ENCODE measurements at places on chromosomes 2 and 18.
A peak's percentile ranks its signal among the peaks of the same experiment; 100 is the strongest.

GRCh38 chr18:12327510-12328178 lies 19.6 kb downstream of the TUBB6 start:
- DNase-seq = peak; percentile 22

DNA sequence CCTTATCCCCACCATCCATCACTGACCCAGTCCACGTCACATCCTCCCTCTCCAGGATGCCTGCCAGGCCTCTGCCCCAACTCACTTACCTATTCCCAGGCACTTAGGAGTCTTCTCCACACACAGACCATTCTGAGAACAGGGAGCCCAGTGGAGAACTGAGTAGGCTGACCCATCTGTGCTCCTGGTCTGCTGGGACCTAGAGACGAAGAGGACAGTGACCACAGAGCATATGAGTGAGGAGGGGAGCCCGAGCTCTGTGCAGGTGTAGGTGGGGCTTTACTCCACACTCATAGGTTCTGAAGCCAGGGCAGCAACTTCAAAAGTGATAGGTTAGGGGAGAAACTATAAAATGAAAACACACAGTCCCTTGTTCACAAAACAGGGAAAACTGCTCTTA lies 130.0 kb downstream of the NDUFA10 start:
- no peak for DNase-seq

GRCh38 chr2:54903736-54904554 lies 146.3 kb downstream of the RTN4 start:
- DNase-seq = no peak

DNA sequence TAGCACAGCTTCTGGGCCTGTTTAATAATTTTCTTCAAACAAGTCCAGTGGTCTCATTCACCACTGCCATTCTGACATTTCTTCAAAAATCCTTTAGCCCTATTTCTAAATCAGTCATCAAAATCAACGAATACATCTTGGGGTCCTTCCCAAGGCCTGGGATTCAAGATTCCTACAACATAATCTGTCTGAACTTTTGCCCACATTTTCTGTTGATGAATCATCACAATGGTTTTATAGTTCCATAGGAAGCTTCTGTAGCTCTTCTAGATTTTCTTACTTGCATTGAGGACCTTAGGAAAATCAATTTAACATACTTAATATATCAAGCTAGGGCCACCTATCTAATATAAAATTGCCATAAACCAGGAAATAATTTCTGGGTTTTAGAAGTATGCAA lies 811.8 kb upstream of the ACVR2A start:
- no peak for DNase-seq

- no peak for DNase-seq
Measured at GRCh38 chr18:67496469-67496868, 20.1 kb downstream of the DSEL start.

- no peak for DNase-seq
Measured at GRCh38 chr18:57839942-57840381, 36.8 kb upstream of the ATP8B1 start.

- DNase-seq = peak; percentile 80
Measured at GRCh38 chr2:23600346-23600745, 215.4 kb downstream of the KLHL29 start.

DNA sequence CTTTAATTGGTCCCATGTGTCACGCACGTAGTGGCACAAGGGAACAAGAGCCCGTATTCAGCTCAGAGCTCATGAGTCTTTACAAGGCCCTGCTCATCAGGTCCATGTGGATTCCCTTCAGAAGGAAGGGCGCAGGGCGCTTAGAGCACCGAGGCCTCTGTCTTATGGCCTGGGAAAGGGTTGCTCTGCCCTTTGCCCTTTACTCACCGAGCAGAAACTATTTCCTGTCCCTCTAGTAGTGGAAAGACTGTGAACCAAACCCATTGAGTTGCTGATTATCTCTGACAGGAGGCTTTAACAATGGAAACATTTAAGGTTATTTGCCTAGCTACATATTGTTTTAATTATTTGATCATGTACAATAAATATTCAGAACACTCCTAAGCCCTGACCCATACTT lies 102.0 kb upstream of the ACAA2 start:
- DNase-seq = no peak

GRCh38 chr2:238102865-238103264 lies 2.7 kb downstream of the ESPNL start:
- DNase-seq = no peak

GRCh38 chr2:126986631-126987187 lies 88.0 kb downstream of the TEX51 start:
- no peak for DNase-seq

GRCh38 chr2:167335541-167335992 lies 447.3 kb downstream of the XIRP2 start:
- no peak for DNase-seq

DNA sequence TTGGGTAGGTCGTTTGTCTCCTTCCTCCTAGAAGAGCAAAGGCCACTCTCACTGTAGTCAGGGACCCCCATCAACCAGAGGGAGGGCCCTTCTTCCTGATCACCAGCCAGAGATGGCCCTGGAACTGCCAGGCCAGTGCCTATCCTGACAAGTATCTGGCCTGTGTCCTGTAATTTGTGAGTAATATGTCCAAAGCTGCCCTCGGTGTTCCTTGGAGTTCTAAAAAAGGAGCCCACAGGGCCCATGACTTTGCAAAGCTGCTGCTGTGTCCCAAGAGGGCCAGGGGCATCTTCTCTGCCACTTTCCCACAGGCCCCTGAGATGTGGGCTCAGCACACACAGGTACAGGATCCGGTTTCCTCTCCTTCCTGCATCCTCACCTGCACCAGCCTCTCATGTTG lies 212.4 kb downstream of the SEPTIN10 start:
- no peak for DNase-seq

DNA sequence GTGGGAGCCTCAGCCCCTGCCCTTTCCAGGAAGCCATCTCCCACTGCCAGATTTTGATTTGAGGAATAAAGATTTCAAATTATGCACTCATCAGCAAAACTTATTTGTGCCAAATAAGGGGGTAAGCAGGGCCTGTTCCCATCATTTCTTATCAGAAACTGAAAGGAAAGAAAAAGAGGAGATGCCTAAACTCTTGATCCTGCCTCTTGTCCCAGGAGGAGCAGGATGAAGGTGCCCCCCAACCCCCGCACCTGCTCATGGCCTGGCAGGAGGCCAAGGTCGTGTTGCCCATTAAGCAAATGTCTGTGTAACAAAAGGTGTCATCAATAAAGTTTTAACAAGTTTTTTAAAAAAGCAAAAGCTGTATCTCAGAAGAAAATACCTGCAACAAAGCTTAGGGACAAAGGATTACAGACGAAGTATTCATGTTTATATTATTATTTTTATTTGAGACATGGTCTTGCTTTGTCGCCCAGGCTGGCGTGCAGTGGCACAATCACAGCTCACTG lies 80.0 kb downstream of the INPP5D start:
- DNase-seq = no peak

- DNase-seq = no peak
Measured at GRCh38 chr2:85143463-85144082, 10.4 kb downstream of the TCF7L1 start.

DNA sequence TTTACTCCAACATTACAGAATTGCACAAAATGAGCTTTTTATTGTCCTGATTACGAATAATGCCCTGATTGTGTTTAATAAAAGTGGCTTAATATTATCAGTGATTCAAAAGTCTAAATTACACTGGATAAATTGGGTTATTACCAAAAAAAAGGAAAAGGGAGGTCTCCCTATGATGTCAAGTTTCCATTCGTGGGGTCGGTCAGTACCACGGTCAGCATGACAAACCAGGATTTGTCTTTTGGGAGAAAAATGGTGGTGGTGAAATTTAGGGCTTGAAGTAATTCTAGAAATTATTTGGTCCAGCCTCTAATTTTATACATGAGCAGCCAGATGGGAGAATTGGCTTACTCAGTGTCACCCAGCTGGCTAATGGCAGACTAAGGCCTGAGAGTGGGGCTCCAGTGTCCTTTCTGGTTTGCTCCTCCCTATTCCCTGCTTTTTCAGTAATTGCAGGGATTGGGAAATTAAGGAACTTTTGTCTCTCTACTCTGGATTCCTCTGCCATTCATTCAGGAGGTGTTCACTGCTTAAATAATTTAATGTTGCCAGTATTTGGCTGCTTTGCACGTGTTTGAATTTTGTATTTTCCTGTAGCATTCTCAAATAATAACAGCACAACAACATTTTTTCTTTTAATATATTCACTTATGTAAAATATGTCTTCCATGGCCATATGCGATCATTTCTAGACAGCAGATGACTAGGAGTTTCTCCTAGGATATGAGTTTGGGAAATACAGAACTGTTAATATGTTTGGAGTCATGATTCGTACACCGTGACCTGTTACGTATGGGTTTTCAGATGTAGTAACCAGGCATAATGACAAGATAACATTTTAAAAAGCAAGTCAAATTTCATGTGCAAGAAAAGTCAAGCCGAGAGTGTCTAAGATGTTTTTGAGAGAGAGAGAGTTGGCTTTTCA lies 128.9 kb upstream of the NOSTRIN start:
- no peak for DNase-seq

- no peak for DNase-seq
Measured at GRCh38 chr18:79360933-79361332, 34.8 kb upstream of the NFATC1 start.

- DNase-seq = no peak
Measured at GRCh38 chr2:181697126-181697525, 16.8 kb upstream of the NEUROD1 start.

DNA sequence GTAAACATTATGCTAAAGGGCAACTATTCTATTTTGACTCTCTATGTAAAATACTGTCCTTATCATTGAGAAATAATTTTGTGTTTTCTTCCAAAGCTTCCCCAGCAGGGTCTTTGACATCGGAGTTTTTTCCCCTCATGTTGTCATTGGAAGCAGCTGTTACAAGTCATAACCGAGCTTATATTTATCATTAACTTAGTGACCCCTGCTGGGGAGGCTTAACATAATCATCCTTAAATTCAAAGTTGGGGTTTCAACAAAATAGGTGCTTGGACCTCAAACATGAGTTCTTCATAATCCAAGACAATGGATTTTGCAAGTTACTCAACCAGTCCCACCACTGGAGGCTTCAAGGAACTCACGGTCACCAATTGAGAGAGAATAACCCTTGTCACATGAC lies 330.9 kb downstream of the DCC start:
- DNase-seq = peak; percentile 63

GRCh38 chr2:240593026-240593702 lies 6.6 kb downstream of the CAPN10 start:
- DNase-seq = peak; percentile 96

DNA sequence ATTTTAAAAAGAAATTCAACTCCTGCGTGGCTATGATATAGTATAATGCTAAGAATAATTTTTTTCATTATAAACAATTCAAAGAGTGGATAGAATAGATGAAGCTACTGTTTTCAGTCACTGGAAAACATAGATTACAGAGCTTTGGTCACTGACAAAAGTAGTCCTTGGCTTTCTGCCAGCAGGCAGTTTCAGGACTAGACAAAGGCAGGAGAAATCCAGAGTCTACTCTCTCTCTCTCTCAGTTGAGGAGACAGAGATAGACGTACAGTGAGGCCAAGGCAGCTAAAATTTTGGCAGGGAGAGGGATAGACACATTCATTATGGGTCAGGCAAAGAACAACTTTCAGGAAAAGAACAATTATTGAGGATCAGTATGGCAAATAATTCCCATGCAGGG lies 491.4 kb upstream of the CRIM1 start:
- DNase-seq = no peak

DNA sequence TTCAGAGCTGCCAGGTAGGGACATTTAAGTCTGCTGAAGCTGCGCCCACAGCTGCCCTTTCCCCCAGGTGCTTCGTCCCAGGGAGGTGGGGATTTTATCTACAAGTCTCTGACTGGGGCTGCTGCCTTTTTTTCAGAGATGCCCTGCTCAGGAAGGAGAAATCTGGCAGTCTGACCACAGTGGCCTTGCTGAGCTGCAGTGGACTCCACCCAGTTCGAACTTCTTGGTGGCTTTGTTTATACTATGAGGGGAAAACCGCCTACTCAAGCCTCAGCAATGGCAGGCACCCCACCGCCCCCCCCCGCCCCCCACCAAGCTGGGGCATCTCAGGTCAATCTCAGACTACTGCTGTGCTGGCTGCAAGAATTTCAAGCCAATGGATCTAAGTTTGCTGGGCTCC lies 458.1 kb upstream of the RAB12 start:
- DNase-seq = no peak

- DNase-seq = peak; percentile 57
Measured at GRCh38 chr2:103419506-103419905, 657.7 kb downstream of the TMEM182 start.

Data from NCI-H1694 treated with DMSO at 0.1 percent for 48 hours (cell line).